ENCODE measurements at places on chromosomes 3 and 15.

- DNase-seq, result no peak
Measured at GRCh38 chr3:14357463-14357862, 44.9 kb upstream of the SLC6A6 start.

- no peak for DNase-seq
Measured at GRCh38 chr15:49415149-49415548, 7.9 kb upstream of the FGF7 start.

GRCh38 chr3:12338595-12339546 lies 50.0 kb downstream of the PPARG start:
- DNase-seq, result no peak

DNA sequence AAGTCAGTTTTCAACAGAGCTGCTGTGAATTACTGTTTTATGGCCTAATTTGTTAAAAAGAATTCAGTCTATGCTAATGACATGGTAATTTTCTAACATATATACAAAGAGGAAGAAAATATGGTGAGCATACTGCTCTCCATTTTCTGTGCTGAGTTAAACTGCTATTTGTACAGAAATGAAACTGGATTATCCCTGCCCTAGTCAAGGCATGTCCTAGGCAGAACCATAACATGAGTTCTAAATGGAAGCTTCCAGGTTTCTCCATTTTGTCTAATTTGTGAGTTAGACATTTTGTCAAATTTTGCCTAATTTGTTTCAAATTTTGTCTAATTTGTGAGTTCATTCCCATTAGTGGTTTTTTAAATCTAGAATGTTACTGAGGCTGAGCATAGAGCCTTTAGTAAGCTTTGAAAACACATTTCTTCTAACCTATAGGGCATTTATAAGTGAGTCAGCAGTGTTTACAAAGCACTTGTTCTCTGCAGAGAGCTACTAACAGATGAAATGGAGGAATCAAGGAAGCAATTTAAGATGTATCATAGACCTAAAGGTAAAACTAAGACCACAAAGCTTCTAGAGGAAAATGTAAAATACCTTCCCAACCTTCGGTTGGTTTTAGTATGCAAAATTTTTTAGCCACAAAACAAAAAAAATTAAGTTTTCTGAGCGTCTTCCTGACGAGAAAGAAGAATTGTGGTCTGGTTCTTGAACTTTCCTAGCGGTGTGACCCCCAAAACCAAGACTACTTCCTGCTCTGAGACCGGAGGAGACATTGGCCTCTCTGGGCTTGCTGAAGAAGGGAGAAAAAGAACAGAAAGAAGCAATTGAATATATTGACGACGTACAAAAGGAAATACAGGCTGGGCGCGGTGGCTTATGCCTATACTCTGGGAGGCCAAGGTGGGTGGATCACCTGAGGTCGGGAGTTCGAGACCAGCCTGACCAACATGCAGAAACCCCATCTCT lies 9.8 kb downstream of the P2RY14 start:
- DNase-seq, result no peak

DNA sequence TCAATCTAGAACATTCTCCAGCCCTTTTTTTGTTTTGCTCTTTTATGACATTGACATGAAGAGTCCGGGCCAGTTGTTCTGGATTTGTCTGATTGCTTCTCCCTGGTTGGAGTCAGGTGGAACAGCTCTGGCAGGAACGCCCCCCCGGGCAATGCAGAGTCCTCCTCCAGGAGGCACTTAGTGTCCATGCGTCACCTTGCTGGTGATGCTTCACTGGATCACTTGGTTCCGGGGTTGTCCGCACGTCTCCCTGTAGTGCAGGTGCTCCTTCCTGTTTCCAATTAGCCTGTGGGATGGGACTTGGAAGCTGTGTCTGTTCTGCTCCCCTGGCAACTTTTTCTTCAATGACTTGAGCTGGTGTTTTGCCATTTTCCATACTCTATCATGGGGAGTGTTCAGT lies 9.8 kb downstream of the CSK start:
- DNase-seq, result no peak

DNA sequence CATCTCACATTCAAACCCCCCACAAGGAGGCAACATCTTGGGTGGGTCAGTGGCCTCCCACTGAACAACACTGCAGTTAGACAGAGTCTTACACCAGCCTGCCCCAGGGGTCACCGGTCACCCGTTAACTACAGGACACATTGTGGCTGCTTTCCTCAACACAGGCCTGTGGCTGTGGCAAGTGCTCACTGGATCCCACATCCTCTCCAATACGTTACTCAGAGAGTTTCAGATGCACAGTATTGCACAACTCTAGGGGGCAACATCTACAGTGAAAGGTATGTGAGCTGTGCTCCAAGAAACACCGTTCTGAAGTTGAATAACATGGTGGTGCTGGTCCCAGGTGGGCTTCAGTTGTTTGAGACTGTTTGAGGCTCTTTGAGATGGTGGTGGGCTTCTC lies 41.0 kb downstream of the CTDSPL start:
- DNase-seq, result no peak
